Effector CD4-positive, alpha-beta T cell (primary cell): ENCODE measurements at places on chromosomes 2 and 18.

GRCh38 chr2:178602901-178603300 lies 122.6 kb downstream of the PLEKHA3 start:
- no peak for DNase-seq

DNA sequence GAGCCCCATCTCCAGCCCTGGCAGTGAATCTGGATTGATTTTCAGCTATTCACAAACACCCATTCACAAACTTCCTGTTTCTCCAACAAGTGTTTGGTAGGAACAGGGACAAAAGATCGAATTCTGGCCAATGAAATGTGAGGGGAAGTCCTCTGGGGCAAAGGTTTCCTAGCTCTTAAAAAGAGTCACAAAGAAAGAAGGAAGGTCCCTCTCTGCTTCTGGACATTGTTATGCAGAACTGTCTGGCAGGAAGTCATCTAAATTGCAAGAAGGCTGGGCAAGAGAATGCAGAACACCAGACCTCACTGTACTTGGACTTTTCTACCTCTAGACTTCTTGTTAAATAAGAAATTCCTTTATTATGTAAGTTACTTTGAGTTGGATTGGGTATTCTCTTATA lies 137.3 kb downstream of the CCDC148 start:
- no peak for DNase-seq

DNA sequence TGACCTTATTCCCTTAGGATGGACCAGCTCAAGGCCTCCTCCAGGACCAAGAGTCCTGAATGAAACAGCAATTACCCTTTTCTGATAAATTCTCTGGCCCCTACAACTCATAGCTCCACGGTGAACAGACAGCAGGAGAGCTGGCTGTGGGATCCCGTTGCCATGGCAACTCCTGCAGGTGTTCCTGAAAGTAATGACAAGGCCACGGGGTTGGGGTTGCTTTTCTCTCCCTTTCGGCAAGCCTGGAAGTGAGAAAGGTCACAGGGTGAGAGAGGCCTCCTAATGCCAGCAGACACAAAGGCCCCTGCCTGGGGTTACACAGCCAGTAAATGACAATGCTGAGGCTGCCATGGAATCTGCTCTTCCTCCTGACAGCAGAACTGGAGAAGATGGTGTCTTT lies 403.0 kb downstream of the NBAS start:
- DNase-seq: no peak

GRCh38 chr2:172366596-172367150 lies 60.7 kb upstream of the ITGA6 start:
- DNase-seq: no peak

DNA sequence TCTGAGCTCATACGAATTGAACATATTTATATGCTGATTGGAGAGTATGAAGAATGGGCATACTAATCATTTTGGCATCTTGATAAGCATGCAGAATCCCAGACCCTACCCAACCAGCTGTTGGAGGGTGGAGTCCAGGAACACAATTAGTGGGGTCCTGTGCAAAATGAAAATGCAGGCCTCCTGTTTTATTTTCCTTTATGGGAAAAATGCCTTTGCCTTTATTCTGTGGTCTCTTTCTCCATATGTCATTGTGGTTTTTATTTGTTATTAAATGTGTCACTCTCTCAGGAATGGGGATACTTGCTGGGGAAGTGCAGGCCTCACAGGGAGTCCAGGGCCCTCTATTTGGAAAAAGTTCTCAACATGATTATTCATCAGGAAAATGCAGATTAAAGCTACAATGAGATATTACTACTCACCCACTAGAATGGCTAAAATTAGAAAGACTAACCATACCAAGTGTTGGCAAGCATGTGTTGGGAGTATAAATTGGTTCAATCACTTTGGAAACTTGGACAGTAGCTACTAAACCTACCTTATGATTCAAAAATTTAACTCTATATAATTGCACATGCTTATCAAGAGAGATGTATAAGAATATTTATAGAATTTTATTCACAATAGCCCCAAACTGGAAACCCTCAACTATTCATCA lies 223.1 kb upstream of the FBXO11 start:
- no peak for DNase-seq

DNA sequence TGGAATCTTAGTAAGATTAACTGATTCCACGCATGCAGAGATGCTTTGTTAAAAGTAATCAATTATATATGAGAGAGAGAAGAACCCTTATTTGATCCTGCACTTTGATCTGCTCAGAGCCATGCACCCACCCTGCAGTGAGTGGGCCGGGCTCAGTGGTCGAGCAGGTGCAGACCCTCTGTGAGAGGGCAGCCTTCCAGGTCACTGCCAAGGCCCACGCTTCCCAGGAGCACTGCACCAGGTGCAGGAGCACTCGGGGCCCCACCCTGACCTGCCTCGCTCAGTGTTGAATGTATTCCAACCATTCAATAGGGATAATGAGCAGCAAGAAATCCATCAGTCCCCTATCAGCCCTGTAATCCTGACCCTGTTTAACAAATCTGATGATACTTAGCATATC lies 126.9 kb downstream of the TMEM200C start:
- DNase-seq: no peak

DNA sequence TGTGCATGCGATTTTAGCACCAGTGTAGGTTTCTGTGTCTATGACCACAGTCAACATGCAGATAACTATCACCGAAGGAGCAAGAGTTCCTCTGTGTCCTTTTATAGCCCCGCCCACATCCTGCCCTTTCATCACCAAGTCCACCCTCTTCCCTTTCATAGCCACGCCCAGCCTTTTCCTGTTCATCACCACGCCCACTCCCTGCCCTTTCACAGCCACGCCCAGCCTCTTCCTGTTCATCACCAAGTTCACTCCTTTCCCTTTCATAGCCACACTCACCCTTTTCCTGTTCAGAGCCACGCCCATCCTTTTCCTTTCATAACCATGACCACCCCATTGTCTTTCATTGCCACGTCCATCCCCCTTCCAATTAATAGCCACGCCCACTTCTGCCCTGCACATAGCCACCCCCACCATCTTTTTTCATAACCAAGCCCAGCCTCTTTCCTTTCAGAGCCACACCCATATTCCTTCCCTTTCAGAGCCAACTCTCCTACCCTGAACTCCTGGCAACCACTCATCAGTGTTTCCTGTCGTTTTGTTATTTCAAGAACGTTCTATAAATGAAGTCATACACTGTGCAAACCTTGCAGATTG lies 273.9 kb downstream of the MYT1L start:
- peak; percentile 19 for DNase-seq

- DNase-seq: no peak
Measured at GRCh38 chr2:219106251-219106650, 45.5 kb upstream of the IHH start.

DNA sequence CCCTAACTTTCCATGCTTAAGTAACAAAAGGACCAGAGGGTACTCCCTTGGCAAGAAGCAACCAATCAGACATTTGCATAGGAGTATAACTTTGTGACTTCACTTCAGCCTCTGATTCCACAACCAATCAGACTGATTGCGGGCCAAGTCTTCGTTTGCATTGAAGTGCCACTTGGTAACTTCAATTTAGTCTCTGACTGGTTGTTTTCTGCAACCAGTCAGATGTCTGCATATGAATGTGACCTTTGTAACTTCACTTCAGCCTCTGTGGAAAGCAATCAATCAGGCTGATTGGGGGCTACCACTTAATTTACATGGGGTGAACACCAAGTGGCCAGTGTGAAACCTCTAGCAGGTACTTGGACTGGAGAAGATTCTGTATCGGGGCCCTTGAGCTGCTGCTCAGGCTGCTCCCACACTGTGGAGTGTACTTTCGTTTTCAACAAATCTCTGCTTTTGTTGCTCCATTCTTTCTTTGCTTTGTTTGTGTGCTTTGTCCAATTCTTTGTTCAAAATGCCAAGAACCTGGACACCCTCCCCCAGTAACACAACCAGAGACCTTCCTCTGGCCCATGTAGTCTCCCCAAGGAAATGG lies 241.5 kb downstream of the ACKR3 start:
- DNase-seq: no peak

- no peak for DNase-seq
Measured at GRCh38 chr2:47269316-47270232, 114.5 kb upstream of the STPG4 start.

DNA sequence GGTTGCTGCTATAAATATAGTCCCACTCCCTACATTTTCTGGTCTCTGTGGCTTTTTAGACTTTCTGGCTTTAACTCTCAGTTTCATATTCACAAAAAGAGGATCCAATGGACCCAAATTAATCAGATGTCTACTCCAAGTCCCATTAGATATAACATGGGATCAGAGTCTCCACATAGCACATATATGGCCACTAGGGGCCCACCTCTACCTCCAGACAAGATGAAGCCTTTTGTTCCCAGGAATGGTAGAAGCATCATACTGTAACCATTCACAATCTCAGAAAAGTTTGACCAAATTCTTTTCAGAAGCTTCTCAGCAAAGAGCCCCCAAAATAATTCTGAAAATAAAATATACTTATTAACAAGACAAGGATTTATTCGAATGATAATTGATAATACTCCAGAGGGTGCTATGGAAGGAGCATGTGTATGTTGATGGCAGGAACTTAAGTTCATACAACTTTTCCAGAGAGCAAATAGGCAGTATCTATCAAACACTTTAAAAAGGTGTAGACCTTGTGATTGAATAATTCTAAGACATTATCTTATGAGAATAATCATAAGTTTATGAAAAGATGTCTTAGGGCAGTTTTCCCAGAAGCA lies 382.3 kb upstream of the CRIM1 start:
- DNase-seq: no peak

GRCh38 chr18:22110461-22110924 lies 58.9 kb upstream of the GATA6 start:
- no peak for DNase-seq

GRCh38 chr18:48336332-48336731 lies 72.9 kb downstream of the ZBTB7C start:
- DNase-seq: no peak

- no peak for DNase-seq
Measured at GRCh38 chr2:611519-611918, 65.7 kb downstream of the TMEM18 start.

DNA sequence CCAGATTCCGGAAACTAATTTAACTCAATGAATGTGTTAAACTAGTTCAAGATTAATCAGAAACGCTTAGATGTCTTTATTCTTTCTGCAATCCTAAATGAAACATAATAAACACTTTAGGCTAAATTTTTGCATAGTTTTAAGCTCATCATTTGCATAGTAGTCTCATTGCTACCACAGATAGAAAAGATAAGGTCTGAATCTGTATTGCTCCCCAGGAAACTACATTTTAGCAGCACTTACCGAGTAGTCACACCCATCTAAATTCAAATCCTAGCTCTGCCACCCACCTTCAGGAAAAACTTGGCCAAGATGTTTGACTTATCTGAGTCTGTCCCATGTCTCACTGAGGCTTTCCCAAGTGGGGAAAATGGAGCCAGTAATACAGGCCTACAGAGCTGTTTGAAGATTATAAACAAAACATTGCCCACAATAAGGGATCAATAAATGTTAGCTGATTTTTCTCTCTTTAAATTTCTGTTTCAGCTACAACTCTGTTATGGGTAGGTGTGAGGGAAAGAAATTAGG lies 87.0 kb downstream of the GALNT3 start:
- DNase-seq: no peak

- DNase-seq: no peak
Measured at GRCh38 chr2:16682431-16683118, 16.9 kb upstream of the CYRIA start.

- no peak for DNase-seq
Measured at GRCh38 chr18:72468021-72468710, 76.0 kb downstream of the CBLN2 start.

GRCh38 chr2:240619506-240620148 lies 5.7 kb upstream of the GPR35 start:
- no peak for DNase-seq

GRCh38 chr18:35861367-35862118 lies 110.9 kb upstream of the RMP24 start:
- DNase-seq: no peak

DNA sequence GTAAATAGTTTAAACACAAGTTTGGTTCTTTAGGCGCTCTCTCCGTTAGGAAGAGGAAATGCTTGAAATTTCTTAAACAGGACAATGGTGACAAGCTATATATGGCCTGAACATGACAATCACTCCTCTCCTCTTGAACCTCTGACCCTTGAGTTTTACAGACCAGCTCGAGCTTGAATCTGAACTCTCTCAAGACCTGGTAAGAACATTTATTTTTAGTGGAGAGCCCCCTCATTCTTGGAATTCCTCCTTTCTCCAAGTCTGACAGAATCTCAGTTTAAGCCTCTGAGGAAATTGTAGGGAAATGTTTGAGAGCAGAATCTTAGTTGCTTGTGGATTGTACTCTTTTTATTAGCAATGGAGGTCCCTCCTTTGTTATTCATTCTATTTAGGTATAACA lies 1293.6 kb upstream of the ZEB2 start:
- DNase-seq: no peak

DNA sequence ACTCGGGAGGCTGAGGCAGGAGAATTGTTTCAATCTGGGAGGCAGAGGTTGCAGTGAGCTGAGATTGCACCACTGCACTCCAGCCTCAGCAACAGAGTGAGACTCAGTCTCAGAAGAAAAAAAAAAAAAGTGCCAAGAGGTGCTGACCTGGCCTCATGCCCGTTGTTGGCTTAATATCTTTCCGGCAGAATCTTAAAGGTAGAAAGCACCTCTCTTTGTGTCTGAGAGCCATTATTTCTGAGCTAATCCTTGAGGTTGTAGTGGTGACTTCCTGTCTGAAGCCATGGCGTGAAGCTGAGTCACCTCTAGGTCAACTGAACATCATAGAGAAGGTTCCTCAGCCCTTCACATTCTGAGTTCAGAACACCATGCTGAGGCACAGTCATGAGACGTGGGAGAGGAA lies 60.4 kb downstream of the WDSUB1 start:
- no peak for DNase-seq

GRCh38 chr2:99545604-99546003 lies 55.8 kb upstream of the REV1 start:
- DNase-seq: no peak

DNA sequence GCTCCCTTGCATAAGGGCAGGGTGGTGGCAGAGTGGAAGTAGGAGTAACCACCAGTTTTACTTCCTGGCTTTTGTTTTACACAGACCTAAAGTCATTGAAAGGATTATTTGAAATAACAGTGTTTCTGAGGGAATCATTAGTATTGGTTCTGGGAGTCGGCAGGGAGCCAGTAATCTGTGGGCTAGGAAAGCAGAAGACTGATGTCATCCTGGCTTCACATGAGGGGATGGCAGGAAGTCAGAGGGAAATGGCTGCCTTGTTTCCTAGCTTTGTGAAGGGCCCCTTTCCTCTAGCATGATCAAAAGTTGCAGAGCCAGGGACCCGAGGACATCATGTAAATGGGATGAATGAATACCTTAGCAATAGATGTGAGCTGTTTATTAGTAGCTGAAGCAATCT lies 792.6 kb downstream of the CPS1 start:
- DNase-seq: no peak

- no peak for DNase-seq
Measured at GRCh38 chr2:110126906-110127305, 11.3 kb upstream of the MALL start.

DNA sequence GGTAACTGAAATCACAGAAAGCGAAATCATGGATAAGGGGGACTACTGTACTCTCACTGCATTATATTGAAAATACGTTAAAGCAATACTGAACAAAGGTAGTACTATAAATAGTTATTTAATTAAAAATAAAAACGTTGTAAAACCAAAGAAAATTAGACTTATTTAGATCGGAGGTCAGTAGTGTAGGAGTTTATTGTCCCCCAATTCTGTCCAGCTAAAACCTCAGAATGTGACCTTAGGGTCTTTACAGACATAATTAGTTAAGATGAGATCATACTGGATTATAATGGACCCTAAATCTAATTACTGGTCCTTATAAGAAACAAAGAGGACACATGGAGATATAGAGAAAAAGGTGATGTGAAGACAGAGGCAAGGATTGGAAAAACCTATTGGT lies 95.3 kb downstream of the PHLPP1 start:
- DNase-seq: no peak
